Esophagus mucosa (tissue), 1 donor: ENCODE measurements at places on chromosomes 3 and 15. TPM values are rescaled to one million over a fixed set of nuclear protein-coding genes. Genes with fewer than 3 reads are reported as not detected.

The CDHR4 gene
- not detected for total RNA-seq

The TGM5 gene
- total RNA-seq: 13.5 TPM

The ALG1L2 gene
- total RNA-seq: not detected

The UROC1 gene
- total RNA-seq: not detected

The FAM107A gene
- total RNA-seq: 4.1 TPM

The ALS2CL gene
- 55.7 TPM for total RNA-seq

The CACNA2D3 gene
- 7.0 TPM for total RNA-seq

The FBXO40 gene
- not detected for total RNA-seq

The CCDC32 gene
- total RNA-seq: 13.9 TPM

GRCh38 chr3:124823206-124823605 is 64.0 kb downstream of the ITGB5 start:
- ATAC-seq: no peak

GRCh38 chr15:44033894-44034293 is 161.2 kb downstream of the FRMD5 start:
- ATAC-seq: no peak

GRCh38 chr3:97705764-97706163 is 58.8 kb upstream of the ARL6 start:
- ATAC-seq: no peak

DNA sequence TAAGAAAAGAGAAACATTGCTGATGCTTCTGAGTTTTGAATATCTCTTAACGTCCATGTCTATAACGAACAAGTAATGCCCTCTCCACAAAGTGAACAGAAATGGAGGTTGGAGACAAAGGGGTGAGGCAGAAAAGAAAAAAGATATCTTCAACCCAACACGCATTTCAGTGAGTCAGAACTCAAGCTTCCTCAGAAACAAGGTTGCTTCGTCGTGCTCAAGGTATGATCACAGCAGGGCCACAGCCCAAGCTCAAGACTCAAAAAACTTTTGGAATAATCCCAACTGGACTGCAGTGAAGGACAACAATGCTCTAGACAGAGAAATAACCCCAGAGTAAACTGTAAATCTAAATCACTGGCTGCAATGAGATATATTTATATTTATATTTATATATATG is 18.9 kb downstream of the WNT5A start:
- ATAC-seq: no peak

GRCh38 chr3:112046599-112046998 is 12.1 kb downstream of the TMPRSS7 start:
- ATAC-seq: no peak

DNA sequence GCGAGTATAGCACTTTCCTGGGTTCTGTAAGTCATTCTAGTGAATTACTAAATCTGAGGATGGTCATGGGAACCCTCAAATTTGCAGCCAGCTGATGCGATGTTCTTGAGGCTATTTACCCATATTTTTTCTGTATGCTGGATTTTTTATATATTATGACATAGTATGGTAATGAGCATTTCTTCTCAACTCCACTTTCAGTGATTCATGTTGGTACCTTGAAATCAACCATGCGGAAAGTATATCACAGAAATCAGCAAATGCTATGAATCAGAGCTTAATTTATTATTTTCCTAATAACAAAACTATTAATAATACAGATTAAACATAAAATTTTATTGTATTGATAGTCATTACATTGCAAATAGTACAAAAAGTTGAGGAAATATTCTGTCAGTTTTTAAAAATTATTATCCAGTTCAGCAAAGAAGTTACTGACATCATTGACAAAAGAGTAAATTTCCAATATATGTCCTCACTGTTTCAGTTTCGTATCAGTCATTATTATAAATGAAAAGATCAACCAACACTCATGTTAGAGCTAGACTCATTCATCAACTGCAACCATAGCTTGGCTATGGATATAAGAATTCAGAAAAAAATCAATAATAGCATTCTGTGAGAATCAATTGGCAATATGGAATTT is 164.3 kb upstream of the SETMAR start:
- ATAC-seq: no peak

GRCh38 chr3:127888156-127888555 is 26.9 kb upstream of the KBTBD12 start:
- no peak for ATAC-seq

DNA sequence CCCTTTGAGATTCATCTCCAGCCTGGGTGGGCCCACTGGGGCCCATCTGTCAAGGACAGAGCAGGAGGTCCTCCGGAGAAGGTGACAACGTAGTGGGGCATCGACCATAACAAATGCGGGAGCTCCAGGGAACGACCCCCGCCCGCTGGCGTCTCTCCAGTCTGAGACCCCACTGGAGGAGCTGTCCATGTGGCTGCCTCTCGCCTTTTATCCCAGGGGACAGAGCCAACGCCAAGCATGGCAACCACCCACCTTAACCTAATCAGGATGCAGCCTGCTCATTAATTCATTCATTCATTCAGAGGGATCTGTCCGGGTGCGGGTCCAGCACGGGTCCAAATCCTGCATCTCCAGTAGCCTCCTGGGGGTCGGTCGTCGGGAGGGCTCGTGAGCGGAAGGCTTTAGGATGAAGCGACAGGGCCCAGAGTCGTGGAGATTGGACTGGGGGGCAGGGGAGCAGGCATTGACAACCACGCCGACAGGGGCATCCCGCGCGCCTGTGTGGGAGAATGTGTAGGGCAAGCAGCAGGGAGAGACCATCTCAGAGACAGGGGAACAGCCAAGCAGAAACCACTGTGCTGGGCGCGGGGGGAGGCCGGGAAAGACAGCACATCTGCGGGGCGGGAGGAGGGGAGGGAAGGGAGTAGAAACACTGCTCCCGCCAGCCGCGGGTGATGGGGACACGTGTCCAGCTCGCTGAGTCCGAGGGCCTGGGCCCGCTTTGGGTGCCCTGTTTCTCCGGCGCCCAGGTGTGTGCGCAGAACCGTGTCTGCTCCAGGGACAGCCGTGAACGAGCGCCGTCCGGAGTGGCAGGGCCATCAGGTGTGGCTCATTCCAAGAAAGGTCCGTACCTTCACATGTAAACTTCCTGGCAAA is 1.9 kb downstream of the PIGZ start:
- no peak for ATAC-seq

DNA sequence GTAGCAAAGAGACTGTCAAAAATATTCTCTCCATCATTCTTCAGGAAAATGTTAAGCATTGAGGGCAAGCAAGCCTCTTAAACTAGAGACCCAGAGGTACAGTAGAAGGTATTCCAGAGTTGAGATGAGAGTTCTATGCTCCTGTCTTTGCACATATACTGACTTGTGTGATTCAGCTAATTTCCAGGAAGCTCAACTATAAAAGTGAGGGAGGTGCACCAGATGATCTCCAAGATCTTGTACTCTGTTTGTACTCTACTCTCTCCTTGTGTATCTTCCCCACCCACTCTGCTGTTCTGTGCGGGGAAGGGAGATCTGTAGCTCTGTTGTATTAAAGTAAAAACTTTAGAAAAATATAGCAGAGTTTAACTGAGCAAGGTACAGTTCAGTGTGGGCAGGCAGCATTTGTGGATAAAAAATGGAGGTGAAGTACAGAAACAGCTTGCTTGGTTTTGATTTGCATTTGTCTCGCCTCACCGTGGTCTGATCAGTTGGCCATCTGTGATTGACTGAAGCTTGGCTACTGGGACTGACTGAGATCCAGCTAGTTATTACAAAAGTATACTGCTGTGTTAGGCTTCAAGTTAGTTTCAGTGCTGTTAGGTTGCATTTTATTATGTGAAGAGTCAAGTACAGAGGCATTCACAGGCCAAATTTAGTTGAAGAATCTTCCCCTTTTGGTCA is 463.1 kb upstream of the GOLIM4 start:
- ATAC-seq: no peak

GRCh38 chr3:182936918-182937285 is 43.4 kb downstream of the DCUN1D1 start:
- ATAC-seq: no peak

- ATAC-seq: no peak
Measured at GRCh38 chr15:99275525-99276128, 24.3 kb downstream of the LRRC28 start.

DNA sequence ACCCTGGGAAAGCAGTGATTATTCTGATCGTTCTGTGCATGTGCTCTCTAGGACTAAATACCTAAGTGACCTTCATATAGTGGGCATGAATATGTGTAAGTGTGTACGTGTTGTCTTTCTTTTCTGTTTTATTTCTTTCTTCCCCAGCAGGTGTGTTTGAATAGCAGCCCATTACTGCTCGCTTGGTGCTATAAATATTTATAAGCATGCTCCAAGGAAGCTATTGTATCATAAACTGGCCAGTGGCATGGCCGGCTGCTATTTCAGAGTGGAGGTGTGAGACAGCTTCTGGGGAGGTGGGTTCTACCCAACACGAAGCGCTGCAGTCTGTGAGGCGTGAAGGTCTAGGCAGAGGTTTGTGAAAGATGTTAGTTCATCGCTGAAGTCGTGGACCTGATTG is 641.8 kb downstream of the NTRK3 start:
- ATAC-seq: no peak

DNA sequence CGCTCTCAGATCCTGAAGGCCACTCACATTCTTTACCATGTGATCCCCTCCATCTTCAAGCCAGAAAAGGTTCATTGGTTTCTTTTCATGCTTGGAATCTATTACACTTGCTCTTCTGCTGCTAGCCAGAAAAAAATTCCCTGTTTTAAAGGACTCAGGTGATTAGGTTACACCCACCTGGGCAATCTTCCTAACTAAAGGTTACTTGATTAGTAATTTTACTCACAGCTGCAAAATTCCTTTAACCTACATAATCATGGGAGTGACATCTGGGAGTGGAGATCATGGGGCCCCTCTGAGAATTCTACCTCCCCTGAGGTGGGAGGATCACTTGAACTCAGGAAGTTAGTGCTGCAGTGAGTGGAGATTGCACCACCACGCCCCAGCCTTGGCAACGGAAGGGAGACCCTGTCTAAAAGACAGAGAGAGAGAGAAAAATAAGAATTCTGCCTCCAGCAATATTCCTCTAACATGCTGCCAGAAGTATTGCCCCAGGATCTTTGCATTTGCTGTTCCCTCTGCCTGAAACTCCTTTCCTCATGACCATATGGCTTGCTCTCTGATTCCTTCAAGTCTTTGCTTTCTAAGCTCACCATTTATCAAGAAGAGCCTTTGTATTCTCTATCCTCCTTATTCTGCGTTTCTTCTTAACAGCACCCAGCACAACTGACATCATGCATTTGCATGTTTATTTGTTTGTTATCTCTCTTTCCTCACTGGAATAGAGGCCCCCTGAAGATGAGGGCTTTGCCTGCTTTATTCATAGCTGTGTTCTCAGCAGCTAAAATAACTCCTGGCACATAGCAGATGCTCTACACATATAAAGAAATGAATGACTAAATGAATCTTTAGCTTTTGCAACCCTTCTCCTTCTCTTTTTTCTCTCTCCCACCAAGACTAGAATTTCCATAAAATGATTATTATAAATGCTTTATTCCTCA is 68.2 kb downstream of the EDEM1 start:
- ATAC-seq: no peak

DNA sequence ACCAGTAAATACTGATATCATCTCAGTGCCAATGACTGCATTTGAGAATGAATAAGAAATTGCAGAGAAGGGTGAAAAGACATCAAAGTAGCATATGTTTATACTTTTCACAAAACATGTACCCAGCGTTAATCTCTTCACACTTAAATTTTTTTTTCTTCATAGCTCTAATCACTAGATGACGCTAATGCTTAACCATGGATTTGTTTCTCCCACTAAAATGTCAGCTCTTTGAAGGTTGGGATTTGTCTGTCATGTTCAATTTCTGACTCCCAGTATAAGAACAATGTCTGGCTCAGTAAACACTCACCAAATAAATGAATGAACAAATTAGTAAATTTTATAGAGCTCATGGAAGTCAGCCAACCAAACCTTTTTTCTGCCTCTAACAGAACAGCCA is 78.3 kb upstream of the LMCD1 start:
- ATAC-seq: no peak

DNA sequence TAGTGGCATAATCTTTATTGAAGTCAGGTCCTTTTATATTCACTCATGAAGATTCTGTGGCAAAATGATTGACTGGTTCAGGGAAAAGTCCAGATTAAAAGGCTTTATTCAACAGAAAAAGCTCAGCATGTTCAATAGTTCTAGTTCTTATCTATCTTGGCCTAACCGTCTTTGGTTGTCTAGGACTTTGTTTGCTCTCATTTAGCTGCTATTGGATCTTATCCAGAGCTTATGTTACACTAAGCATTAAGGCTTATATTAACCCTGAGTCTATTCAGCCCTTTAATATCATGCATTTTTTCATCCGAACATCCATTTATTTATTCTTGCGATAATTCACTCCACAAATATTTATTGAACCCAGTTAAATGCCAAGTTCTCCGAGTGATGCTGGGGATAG is 601.0 kb upstream of the SGO1 start:
- no peak for ATAC-seq

- no peak for ATAC-seq
Measured at GRCh38 chr3:134810850-134811249, 15.8 kb downstream of the EPHB1 start.

- ATAC-seq: no peak
Measured at GRCh38 chr3:160140756-160141155, 84.5 kb upstream of the C3orf80 start.

GRCh38 chr3:191387441-191388077 is 57.2 kb upstream of the UTS2B start:
- ATAC-seq: no peak

GRCh38 chr3:53899750-53900149 is 8.1 kb upstream of the SELENOK start:
- no peak for ATAC-seq

GRCh38 chr15:72271895-72272212 is 500 bp downstream of the PARP6 start:
- ATAC-seq: peak; percentile 1

GRCh38 chr15:80966431-80967197 is 23.0 kb downstream of the MESD start:
- no peak for ATAC-seq

DNA sequence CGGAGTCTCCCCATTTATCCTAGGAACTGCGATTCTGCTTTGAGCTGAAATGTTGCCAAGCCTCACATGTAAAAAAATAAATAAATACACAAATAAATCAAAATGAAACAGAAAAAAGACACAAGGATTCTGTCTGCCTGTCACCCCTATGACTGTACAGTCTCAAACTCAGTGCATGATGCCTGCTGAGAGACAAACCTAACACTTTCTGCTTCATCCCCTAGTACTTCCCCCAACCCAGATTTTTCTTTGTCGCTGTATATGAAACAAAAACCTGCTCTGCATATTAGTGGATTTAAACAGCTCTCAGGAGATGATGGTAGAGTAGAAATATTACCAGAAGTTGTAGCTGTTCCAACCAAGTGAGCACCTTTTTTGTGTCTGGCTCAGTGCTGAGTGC is 530.7 kb upstream of the CFAP20DC start:
- no peak for ATAC-seq

DNA sequence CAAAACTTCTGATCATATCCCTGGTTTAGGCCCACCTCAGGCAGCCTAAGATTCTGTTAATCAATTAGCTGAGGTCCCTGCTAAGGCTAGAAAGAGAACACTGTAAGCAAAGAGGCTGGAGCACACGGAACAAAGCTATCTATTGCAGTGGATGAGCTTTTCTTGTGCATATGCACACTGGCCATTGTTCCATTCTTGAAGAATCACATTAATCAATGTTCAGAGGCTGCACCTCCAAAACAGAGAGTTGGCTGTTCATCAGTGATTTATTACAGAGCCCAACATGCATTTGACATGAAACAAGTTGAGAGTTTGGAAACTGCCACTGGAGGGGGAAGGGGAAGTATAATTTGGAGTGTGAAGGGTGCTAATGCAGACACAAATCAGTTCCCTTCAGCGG is 873.0 kb downstream of the ROBO1 start:
- no peak for ATAC-seq

GRCh38 chr3:132283916-132284405 is 33.2 kb upstream of the ACP3 start:
- no peak for ATAC-seq
